Smooth muscle cell of trachea (primary cell): ENCODE measurements at places on chromosomes 4 and X. TPM values are rescaled to one million over a fixed set of nuclear protein-coding genes. Genes with fewer than 3 reads are reported as not detected.

Gene PNMA6A
- total RNA-seq: 5.5 and 8.1 TPM in 2 replicates

Gene GAGE1
- total RNA-seq: not detected in 2 replicates

Gene BDH2
- 54.4 and 73.6 TPM in 2 replicates for total RNA-seq

Gene PPP1R2C
- total RNA-seq: not detected in 2 replicates

Gene ANKRD50
- 23.8 and 27.8 TPM in 2 replicates for total RNA-seq

Gene AREG
- 0.29 TPM in 1 of 2 replicates, not detected in the other for total RNA-seq

Gene SH3TC1
- total RNA-seq: 0.33 and 1.0 TPM in 2 replicates

Gene WAS
- total RNA-seq: 0.17 TPM in 1 of 2 replicates, not detected in the other

Gene GRIA2
- total RNA-seq: not detected in 2 replicates

Gene ACE2
- not detected in 2 replicates for total RNA-seq

Gene TRO
- 22.1 and 27.8 TPM in 2 replicates for total RNA-seq

Gene ANOS1
- not detected in 2 replicates for total RNA-seq

Gene REPS2
- total RNA-seq: 0.73 and 0.99 TPM in 2 replicates

Gene P2RY4
- total RNA-seq: 0.44 TPM in 1 of 2 replicates, not detected in the other

Gene THAP9
- total RNA-seq: 3.8 and 4.5 TPM in 2 replicates

Gene KIF4A
- 1.3 and 21.1 TPM in 2 replicates for total RNA-seq

Gene MAD2L1
- total RNA-seq: 4.0 and 26.3 TPM in 2 replicates

Gene TLL1
- total RNA-seq: 0.15 and 0.17 TPM in 2 replicates

Gene CYBB
- total RNA-seq: under 0.01 TPM in 1 of 2 replicates, not detected in the other

Gene AFF1
- 13.1 and 18.3 TPM in 2 replicates for total RNA-seq

Gene KIAA0232
- 21.5 and 21.7 TPM in 2 replicates for total RNA-seq

Gene GAB3
- 6.5 and 7.3 TPM in 2 replicates for total RNA-seq

Gene FOXP3
- not detected in 2 replicates for total RNA-seq

Gene FGFBP1
- not detected in 2 replicates for total RNA-seq

Gene NSUN7
- total RNA-seq: not detected in 2 replicates

Gene RPS6KA6
- 3.1 and 3.3 TPM in 2 replicates for total RNA-seq

Gene UVSSA
- total RNA-seq: 13.4 and 15.4 TPM in 2 replicates

Gene SPON2
- 846 and 1,031 TPM in 2 replicates for total RNA-seq

Gene GUCY2F
- total RNA-seq: under 0.01 TPM in 1 of 2 replicates, not detected in the other

Gene MTMR8
- 1.2 and 1.3 TPM in 2 replicates for total RNA-seq

Gene DUSP21
- total RNA-seq: not detected in 2 replicates

Gene TRIML1
- total RNA-seq: not detected in 2 replicates

Gene MGARP
- total RNA-seq: 9.5 and 12.6 TPM in 2 replicates

Gene VCX
- total RNA-seq: not detected in 2 replicates

Gene SHOX
- total RNA-seq: not detected in 2 replicates

Gene ETNPPL
- total RNA-seq: not detected in 2 replicates

Gene C4orf51
- not detected in 2 replicates for total RNA-seq

Gene GNRHR
- total RNA-seq: not detected in 2 replicates

Gene ADH7
- total RNA-seq: 0.83 and 2.0 TPM in 2 replicates

Gene PLK4
- 0.66 and 19.2 TPM in 2 replicates for total RNA-seq

Gene LANCL3
- total RNA-seq: under 0.01 TPM in 1 of 2 replicates, not detected in the other

Gene BMP3
- under 0.01 and 0.17 TPM in 2 replicates for total RNA-seq

Gene PLA2G12A
- 17.7 and 18.5 TPM in 2 replicates for total RNA-seq

Gene GPR50
- not detected in 2 replicates for total RNA-seq

Gene HSFX4
- not detected in 2 replicates for total RNA-seq

Gene C4orf17
- not detected in 2 replicates for total RNA-seq

Gene TBX22
- not detected in 2 replicates for total RNA-seq

Gene XPNPEP2
- total RNA-seq: 0.73 and 5.0 TPM in 2 replicates

Gene TRAPPC2
- total RNA-seq: 14.6 and 20.8 TPM in 2 replicates

Gene SCOC
- 49.8 and 66.3 TPM in 2 replicates for total RNA-seq

Gene GATA1
- not detected in 2 replicates for total RNA-seq

Gene ATXN3L
- not detected in 2 replicates for total RNA-seq

Gene SUPT20HL1
- 0.15 and 0.17 TPM in 2 replicates for total RNA-seq

Gene SSX4
- not detected in 2 replicates for total RNA-seq

Gene YIPF7
- total RNA-seq: not detected in 2 replicates

Gene WWC2
- 22.7 and 23.7 TPM in 2 replicates for total RNA-seq
